ENCODE measurements at places on chromosomes 2 and 18.

DNA sequence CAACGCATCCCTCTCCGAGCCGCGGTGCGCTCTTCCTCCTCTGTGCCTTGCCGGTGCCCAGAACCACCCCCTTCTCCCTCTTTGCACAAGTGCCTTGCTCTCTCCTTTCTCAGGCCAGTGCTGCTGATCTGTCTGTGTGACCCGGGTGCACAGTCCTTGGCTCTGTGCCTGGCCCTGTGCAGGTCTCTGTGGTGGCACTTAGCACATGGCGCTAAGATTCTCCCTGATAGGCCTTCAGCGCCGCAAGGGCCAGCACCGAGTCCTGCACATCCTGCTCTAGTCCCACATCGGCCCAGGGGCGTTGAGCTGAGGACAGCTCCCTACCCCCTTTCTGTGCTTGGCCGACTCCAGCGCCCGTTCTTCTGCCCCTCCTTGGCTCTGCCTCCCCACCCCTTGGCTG is 136.1 kb downstream of the NEDD4L start:
- DNase-seq: no peak

DNA sequence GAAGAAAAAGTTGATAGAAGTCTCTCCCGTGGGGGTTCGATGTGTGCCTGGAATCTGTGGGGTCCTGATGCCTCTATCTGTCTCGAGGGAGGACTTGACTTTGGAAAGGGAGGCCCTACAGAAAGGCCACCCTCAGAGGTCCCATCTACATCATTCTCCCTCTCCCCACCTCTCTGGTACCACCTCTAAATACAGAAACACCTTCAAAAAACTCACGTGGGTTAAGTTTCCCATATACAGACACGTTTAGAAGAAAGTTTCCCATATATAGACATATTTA is 5.3 kb upstream of the TMEM37 start:
- DNase-seq: no peak

DNA sequence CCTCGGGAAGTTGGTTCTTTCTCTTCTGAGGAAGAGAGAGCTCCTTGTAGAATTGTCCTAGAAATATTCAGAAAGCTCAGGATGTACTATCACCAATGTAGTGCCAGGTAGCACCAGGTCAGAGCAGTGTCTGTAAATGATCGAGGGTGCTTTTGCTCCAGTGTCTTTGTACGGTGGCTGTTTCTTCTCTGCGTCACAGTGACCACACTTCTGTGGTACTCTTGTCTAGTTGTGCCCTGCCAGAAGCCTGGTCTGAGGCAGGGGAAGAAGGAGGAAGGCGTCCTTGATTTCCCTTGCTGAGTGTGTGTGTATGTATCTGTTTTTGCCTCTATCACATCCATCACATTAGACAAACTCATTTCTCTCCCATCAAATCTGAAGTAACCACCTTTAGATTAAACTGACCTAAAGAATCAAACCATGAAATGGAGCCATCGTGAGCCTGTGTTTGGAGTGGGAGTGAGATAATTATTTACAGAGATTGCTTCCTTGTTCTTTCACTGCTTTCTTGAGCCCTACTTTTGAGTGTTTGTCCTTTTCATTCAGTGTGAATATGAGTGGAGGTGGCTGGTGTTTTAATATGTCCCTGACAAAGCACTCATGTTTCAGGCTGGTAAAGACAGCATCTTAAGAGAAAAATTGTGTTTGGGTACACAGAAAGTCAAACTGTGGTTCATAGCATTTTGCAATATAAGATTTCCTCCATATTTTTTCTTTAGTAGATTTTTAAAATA is 97.2 kb downstream of the ACOXL start:
- DNase-seq: no peak

DNA sequence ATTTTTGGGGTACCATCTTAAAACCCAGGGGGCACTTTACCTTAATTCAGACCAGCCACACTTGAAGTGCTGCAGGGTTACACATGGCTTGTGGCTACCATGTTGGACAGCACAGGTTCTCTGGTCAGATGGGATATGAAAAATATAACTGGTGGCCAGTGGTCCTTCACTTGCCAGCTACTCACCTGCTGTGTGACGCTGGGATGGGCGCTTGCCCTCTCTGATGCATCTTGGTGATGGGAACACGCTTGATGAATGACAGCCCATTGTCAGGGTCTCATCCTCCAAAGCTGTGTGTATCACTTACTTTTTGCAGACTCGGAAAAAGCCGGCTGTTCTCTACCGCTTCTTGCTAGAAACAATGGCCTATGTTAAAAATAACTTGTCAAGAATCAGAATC is 22.5 kb downstream of the HJURP start:
- no peak for DNase-seq

DNA sequence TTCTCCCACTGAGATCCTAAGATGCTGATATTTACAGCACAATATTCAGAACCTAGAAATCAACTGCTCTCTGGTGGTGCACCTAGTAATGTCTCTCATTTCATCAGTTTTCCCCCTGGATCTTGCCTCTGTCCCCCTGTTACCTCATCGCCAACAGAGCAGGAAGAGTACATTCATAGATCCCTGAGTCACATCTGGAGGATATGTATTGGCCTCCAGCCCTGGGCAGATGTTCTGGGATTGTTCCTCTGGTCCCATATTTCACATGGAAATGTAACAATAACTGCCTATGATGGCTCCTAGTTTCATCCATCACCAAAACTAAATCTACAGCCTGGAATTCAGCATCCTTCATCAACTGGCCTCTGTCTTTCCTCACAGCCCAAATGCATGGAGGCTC is 278.8 kb upstream of the SLC14A2 start:
- no peak for DNase-seq

DNA sequence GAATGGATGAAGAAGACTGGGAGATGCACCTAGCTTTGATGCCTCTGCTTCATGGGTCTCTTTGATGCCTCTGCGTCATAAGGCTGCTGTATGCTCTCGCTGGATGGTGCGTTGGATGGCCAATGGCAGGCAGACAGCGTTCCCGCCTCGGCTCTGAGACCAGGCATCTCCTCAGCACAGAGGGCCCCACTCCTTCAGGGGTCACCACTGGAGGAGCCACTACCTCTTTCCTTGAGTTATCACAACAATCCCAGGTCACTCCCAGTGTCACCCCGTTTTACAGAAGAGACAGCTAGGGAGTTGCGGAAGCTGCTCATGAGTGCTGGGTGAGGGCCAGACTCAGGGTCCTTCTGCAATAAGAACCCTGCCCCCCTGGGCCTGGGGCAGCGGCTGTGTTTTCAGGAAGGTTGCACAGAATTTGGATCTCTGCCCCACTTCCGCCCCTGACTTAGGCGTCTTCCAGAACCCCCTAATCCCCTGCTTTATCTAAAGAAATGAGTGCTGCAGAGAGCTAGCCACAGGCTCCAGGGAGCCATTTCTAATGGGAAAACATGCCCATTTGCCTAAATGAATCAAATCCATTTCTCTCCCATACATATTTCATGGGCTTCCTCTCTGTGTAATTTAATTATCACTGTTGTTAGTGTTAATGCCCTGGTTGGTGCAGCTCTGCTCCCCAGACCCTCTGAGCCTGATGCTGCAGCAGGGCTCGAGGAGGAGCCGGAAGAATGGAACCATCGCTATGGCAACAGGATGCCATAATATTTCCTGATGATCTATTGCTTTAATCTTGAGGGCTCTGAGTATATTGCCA is 131.8 kb upstream of the HS6ST1 start:
- peak; percentile 6 for DNase-seq

GRCh38 chr2:41400088-41400665 is 647.6 kb upstream of the PKDCC start:
- DNase-seq: no peak

DNA sequence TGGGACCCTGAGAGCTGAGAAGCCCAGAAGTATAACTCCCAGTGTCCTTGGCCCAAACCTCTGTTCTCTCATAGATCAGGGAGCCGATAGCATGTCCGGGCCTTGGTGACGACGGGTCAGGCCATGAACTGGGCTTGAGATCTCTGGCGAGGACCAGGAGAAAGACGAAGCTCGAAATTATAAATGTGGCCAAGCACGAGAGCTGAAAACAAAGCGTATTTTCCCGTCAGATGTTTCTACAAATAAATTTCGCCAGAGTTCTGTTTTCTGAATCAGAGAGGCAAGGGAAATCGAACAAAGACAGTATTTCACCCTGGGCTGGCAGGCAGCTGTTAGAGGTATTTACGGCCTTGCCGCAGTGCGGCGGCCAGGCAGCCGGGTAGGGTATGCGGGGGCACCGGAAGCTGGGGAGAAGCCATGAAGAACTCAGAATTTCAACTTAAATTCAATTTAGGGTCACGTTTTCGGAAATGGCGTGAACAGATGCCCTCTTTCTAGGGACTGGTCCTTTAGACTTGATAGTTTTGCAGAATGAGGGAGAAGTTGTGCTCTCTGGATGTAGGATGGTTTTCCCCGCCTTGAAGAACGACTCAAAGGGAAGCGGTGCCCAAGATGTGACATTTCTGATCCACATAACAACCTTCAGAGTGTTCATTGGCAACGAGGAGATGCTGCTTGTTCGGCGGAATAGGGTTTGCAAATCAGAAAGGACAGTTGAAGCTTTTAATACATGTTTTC is 9.6 kb downstream of the HOXD8 start:
- no peak for DNase-seq

GRCh38 chr2:191243154-191243553 is 2.0 kb upstream of the MYO1B start:
- DNase-seq: no peak

GRCh38 chr2:81835321-81836000 is 1530.9 kb upstream of the LRRTM1 start:
- no peak for DNase-seq

DNA sequence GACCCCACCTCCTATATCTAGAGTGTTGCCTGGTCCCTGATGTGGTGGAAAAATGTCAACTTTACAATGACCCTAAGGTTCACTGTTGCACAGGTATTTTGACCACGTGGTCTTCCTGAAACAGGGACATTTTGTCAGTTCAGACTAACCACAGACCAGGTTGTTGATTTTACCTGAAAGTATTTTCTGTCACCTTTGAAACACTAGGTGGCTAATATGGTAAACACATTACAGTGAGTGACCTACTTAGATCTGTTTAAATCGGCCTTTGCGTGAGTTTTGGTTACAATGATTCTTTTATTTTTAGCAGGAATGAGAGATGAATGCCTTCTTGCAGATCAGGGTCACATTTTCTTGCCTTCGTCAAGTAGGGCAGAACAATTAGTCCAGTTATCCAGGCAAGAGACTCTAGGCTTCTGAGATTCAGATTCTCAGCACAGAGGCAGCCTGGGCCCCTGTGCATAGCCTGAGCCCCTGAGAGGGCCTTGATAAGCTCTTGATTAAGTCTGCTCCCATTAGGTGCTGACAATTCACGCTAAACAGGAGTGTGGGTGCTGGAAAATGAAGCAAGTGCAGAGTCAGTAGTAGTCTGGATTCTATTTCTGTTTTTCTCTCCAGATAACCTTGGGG is 226.2 kb downstream of the KCNS3 start:
- no peak for DNase-seq

DNA sequence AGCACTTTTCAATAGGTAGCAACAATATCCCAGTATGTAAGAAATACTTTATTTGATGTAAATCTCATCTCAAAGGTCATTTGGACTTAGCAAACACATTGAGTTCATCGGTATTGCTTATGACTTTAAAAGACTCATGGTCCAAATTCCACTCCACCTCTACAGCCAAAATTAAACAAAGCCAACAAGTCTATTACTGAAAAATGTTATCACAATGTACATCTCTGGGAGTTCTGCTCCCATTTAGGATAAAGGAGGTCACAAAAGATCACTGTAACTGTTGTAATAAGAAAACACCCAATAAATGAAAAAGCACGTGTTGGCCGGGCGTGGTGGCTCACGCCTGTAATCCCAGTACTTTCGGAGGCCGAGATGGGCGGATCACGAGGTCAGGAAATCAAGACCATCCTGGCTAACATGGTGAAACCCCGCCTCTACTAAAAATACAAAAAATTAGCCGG is 50.0 kb downstream of the ESCO1 start:
- DNase-seq: no peak

DNA sequence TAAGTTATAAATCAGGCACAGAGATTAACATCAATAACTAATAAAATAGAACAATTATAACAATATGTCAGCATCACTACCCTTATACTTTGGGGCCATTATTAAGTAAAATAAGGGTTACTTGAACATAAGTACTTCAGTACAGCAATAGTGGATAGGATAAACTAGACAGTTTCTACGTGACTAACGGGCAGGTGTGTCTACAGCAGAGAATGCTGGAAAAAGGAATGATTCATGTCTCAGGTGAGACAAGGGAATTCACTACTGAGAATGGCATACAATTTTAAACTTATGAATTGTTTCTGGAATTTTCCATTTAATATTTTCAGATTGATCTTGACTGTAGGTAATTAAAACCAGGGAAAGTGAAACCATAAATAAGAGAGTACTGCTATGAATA is 5.5 kb downstream of the WDR75 start:
- DNase-seq: no peak

DNA sequence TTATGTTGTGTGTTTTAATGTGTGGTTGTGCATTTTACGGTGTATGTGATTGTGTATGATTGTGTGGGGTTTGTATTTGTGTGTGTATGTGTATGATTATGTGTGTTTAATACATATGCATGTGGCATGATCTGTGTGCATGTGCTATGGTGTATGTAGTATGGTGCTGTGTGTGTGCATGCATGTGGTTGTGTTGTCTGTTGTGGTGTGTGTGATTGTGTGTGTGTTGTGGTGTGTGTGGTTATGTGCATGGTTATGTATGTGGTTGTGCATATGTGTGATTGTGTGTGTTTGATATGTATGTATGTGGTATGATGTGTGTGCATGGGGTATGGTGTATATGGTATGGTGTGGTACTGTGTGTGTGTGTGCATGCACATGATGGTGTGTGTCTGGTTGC is 148.1 kb upstream of the AGAP1 start:
- DNase-seq: no peak

GRCh38 chr2:84839851-84840250 is 41.0 kb downstream of the TRABD2A start:
- no peak for DNase-seq

DNA sequence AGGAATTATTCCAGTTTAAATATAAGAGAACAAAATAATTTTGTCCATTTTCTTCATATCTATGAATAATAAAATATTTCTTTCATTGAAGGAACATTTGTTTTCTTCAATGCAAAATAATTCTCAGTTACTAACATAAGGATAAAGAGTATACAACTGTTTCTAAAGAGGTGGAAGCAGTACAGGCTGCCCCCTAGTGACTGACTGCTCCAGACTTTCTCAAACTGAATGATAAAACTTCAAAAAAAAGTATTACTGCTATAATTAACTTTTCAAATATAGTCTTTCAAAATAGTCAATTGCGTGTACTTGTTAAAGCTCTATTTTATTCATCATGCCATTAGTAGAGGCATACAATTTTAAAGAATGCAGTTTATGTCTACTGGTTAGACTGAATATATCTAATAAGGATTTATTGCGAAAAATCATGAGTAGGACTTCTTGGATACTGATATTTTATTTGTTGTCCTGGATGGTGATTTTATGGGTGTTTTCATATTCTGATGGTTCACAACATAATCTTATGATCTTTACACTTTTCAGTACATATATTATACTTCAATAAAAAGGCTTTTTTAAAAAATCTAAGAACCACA is 100.1 kb downstream of the WDPCP start:
- DNase-seq: no peak

- DNase-seq: no peak
Measured at GRCh38 chr2:217444932-217445331, 557.9 kb downstream of the TNS1 start.

- no peak for DNase-seq
Measured at GRCh38 chr18:79410171-79410641, 14.5 kb downstream of the NFATC1 start.

- DNase-seq: no peak
Measured at GRCh38 chr2:53632714-53633113, 134.9 kb upstream of the CHAC2 start.
